ENCODE measurements at places on chromosomes 6 and 20.

GRCh38 chr6:169363590-169363989, 109.9 kb upstream of the THBS2 start:
- DNase-seq = no peak

GRCh38 chr6:125346926-125347563, 45.3 kb upstream of the HDDC2 start:
- no peak for DNase-seq

GRCh38 chr6:35294308-35294945, 3.2 kb upstream of the DEF6 start:
- DNase-seq = peak; percentile 32

- no peak for DNase-seq
Measured at GRCh38 chr6:20474874-20475542, 59.2 kb upstream of the CDKAL1 start.

DNA sequence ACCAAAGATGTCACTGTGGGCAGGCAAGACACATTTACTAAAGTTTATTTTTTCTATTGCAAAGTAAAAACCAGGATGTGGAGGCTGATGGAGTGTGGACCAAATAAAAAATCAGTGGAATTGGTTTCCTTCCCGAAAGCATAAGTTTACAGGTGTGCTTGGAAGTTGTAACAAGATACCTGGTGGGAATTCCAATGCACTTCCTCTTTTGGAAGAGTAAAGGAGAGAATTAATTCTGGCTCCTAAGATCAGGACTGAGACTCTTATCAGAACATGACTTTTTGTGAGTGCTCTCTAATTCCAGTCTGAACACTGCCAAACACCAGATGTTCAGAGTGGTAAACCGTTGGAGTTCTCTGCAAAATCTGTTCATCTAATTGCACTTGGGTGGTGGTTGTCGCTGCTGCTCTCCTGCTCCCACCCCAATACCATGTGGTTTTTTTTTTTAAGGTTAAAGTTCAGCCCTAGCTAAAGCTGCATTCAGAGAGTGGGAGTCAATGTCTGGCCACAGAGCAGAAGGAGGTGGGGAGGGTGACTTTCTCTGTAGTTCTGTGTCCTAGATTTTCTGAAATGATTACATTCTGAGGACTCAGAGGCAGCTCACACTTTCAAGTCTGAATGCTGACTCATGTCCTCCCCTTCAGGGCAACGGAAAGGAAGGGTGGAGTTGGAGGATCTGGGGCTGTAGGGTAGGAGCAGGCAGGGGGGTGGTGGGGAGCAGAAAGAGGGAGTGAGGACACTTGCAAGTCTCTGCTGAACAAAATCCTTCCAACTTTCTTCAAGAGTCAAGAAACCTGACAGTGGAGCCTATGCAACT, 275.8 kb upstream of the PRDM1 start:
- DNase-seq = peak; percentile 33

DNA sequence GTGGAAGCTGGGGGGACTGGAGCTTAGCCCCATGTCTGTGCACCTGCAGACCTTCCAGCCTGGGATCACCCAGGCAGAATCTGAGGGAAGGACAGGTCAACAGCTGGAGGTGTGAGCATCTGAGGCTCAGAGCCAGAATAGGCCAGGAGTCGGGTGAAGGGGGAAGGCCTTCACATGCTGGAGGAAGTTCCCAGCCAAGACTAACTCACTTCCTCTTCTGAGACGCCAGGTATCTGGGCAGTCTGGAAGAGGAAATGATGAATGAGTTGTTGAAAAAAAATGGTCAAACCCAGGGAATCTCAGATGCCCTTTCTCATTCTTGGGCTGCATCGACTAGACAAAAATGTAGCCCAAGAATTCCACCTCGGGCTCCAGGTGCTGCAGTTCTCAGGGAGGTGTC, 73.6 kb upstream of the TIAM2 start:
- no peak for DNase-seq

DNA sequence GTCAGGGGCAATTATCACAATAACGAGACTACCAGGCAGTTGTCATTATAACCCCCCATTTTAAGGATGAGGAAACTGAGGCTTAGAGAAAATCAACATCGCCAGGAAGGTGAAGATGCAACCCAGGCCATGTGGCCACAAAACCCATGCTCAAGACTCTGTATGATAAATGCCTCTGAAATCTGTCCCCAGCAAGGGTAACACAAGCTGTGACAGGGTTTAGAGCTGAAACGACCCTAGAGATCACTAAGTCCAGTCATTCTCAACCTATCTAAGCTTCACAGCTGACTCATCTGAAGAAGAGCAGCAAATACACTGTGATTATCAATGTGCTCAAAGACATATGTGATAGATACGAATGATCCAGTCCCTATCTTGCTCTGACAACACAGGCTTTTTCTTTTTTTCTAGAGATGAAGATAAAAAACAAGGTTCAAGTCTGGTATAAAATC, 47.0 kb downstream of the ARHGAP18 start:
- no peak for DNase-seq

DNA sequence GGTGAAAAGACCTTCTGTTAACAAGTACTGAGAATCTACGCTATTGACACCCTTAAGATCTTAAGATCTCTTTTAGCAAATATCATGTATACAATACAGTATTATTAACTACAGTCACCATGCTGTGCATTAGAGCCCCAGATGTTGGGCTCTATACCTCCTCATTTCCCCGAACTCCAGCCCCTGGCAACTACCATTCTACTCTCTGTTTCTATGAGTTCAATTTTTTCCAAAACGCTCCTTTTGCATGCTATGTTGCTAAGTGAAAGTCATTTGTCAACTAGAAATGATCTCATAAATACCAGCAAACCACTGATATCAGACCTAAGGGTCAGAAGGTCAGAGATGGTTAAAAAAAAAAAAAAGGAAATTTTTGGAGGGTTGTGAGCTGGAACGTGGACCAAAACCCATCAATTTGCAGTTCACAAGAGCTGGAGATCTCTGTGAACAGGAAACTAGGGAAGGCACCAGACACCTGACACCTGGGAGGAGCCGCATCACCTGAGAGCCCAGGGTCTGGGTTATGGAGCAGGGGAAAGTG, 122.0 kb upstream of the KCNK16 start:
- DNase-seq = no peak

DNA sequence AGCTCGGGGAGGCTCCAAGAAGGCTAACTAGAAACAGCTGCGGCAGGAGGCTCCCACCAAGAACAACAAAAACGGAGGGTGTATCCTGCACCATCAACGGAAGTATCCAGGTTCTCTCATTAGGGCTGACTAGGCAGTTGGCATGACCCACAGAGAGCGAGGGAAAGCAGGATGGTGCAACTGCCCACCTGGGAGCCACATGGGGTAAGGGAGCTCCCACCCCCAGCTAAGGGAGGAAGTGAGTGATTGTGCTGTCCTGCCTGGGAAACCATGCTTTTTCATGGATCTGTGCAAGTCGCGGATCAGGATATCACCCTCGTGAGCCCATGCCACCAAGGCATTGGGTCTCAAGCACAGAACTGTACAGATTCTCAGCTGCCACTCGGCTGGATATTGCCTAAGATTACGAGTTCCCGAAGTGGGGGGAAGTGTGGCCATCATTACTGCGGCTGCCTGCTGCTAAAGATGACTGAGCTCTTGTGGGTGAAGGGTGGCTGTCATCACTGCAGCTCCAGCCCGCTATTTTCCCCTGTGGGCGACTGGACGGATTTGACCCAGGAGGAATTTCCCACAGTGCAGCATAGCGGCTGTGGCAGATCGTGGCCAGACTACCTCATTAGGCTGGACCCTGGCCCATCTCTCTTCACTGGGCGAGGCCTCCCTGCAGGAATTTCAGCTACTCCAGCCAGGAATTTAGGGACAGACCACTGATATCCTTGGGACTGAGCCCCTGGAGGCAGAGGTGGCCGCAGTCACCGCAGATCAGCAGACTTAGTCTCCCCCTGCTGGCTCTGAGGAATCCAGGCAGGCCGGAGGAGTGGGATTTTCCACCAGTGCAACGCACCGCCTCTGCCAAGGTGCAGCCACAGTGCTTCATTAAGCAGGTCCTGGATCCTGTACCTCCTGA, 515.7 kb downstream of the FRK start:
- no peak for DNase-seq

DNA sequence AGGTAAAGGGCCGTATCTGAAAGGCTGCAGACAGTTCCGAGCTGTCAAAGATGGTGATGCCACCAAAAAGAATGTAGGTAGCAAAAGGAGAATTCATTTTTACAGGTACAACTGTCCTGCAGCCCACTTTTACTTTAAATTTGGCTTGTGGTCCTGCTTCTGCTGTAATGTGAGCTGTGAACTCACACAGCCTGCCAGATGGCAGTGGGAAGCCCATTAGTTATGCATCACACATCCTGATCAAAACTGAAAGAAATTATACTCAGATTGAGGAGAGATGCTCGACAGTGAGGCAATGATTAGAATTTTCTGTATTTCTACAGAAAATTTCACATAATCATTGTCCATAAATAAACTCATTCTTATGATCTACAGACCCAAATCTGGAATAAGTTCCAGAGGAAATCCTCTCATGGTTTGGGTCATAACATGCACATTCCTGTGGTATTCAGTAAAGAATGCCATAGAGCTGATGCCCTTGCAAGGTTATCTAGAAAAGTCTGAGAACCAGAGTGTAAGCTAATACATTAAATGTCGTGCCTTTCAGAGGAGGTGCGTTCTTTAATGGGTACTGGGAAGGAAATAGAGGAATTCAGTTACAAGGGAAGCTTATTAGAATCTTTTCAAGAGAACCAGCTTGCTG, 23.9 kb upstream of the E2F3 start:
- no peak for DNase-seq

- no peak for DNase-seq
Measured at GRCh38 chr6:134347885-134348805, 30.2 kb upstream of the SGK1 start.

- no peak for DNase-seq
Measured at GRCh38 chr6:72653026-72653425, 31.2 kb downstream of the KCNQ5 start.

- DNase-seq = no peak
Measured at GRCh38 chr6:30263734-30264133, 50.5 kb upstream of the TRIM26 start.

DNA sequence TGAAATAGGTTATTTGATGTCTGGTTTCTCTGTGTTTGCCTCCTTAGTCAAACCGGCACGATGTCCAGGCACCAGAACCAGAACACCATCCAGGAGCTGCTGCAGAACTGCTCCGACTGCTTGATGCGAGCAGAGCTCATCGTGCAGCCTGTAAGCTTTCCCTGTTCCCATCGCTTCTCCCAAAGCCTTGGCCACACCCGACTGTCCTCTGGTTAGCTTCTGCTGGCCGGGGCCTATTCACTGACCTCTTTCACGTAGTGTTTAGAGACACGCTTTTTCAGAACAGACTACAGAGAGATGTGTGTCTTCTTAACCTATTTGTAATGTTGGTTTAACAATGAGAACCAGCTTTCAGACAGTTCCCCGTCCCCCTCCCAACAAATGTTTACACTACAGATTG, 14.2 kb downstream of the DSP start:
- no peak for DNase-seq

DNA sequence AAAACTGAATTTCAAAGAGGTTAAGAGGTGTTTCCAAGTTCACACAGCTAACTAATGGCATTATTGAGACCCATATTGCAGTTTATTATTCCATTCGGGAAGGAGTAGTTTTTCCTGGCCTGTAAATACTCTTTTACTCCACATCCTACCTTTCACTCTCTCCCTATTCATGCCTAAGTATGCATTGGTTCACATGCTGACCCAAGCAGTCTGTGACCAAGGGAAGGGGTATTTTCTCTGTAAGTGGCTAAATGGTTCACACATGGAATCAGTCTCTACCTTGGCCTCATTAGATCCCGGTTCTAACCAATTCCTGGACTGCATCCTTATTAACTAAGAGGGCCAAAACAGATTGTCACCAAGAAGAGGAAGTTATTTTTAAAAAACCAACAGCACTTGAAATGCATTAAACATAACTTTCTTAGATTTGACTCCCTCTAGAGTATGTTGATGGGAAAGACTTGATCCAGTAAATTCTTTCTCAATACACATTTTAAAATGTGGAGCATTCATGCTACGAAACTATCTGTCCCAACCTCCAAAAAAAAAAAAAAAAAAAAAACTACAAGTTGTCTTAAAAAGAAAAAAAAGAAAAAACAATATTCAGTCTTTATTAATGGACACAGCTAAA, 17.8 kb upstream of the RSPO3 start:
- no peak for DNase-seq

DNA sequence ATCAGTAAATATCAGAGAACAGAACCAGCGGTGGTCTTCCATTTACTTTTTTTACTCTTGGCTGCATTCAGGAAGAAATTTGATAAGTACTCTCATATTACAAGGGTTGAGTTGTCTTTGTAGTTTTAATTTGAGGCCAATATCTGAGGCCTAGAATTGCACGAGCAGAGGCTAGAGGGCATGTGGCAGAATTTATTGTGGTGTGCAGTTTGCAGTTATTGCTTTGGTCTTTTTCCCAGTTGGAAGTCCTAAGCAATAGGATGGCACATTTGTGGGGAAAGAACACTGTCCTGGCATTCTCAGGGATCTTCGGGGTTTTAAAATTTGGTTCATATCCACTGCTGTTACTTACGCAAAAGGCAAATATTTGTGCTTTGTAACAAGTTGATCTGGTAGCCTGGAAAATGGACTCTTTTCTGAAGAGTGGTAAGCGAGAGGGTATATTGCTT, 66.0 kb downstream of the CTNNBL1 start:
- no peak for DNase-seq

GRCh38 chr6:117989086-117989485, 82.0 kb downstream of the SLC35F1 start:
- DNase-seq = no peak

GRCh38 chr6:158771399-158772152, 47.6 kb downstream of the EZR start:
- no peak for DNase-seq

GRCh38 chr6:115783402-115784061, 277.2 kb downstream of the FRK start:
- DNase-seq = no peak

- DNase-seq = no peak
Measured at GRCh38 chr20:63456429-63457284, 15.8 kb downstream of the KCNQ2 start.

- no peak for DNase-seq
Measured at GRCh38 chr6:109229536-109229935, 134.2 kb downstream of the CEP57L1 start.

DNA sequence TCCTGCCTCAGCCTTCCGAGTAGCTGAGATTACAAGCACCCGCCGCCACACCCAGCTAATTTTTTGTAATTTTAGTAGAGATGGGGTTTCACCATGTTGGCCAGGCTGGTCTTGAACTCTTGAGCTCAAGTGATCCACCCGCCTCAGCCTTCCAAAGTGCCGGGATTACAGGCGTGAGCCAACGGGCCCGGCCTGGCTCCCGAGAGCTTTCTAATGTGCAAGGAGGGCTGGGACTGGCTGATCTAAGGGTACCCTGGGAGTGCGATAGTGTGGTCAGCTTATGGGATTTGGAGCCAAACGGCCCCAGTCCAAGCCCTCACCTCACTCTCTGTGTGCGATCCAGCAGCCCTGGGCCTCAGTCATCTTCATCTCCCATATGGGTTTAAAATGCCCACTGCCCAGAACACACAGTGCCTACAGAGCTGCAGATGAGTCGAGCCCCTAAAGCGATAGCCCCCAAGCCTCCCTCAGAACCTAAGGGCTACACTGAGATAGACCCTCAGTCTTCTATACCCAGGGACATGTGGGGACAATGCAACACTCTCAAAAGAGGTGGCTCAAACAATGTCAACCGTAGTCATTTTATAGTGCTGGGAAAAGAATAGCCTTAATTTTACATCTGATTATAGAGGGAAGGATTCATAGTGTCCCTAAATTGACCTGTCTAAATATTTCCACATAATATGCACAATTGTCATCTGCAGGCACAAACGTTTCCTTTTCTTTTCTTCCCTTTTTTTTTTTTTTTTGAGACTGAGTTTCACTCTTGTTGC, 50.1 kb downstream of the SSR1 start:
- no peak for DNase-seq

Data from stimulated activated CD4-positive, alpha-beta T cell treated with anti-CD3 and anti-CD28 coated beads, Interleukin-2, amount 100 ng/mL, for 4 hours (primary cell).